ENCODE measurements at places on chromosomes 6 and 20.

- DNase-seq, result no peak
These were observed 150.7 kb upstream of the MLN start for GRCh38 chr6:33954453-33954852.

GRCh38 chr20:62267543-62267942 is 29.2 kb downstream of the OSBPL2 start:
- DNase-seq, result no peak

DNA sequence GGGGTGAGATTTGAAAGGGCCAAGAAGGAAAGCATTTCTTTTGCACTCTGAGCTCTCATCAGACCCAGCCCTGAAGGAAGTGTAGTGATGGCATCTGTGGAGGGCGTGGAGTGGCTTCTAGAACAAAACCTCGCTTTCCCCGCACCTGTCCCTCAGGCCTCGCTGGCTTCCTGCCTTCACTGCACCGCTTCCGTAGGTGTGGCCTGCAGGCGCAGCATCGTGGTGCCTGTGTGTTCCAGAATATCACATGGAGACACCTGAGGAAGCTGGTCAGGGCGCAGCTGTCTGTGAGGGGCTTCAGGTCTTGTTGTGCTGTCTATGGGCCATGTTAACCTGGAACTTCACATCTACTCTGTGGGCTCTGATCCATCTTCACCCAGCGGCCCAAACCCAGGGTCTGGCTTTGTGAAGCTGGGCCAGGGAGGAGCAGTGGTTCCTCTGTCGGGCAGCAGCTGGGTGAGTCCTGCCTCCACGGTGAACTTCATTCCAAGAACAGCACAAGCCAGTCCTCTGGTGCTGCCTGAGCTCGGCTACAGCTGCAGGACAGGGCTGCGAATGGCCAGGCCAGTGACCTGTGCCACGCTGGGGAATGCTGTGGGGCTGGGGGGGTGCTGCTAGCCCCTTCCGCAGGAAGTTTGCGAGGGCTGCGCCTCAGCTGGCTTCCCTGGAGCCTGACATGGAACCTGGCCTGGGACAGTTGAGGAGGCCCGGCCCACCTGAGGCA is 40.9 kb downstream of the DSTN start:
- DNase-seq, result no peak

- no peak for DNase-seq
These were observed 19.9 kb upstream of the PRIM2 start for GRCh38 chr6:57297505-57297904.

DNA sequence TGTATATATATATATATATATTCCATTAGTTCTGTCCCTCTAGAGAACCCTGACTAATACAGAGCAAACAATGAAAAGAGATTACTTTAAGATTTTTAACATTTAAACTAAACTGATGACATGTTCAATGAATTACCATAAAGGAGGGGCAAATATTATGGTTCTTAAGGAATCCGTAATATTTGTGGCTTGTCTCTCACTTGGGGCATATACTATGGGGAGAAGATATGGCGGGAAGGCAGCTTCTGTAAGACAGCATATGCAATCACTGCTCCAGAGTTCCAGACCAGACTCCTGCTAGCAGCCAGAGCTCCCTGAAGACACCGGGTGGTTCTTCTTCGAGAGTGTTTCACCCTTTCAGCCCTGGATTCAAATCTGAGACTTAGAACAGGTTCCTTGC is 321.1 kb upstream of the NT5E start:
- no peak for DNase-seq

GRCh38 chr20:62921119-62921687 is 5.1 kb downstream of the DIDO1 start:
- DNase-seq, result no peak
